SJCRH30 (cell line): ENCODE measurements at places on chromosomes 6 and 20. TPM values are rescaled to one million over a fixed set of nuclear protein-coding genes. Genes with fewer than 3 reads are reported as not detected.

GRCh38 chr6:24494821-24495795 lies at the start of gene ALDH5A1:
ALDH5A1 (plus strand) TSS chr6:24494969; CDS start chr6:24494997, 28 bp downstream.
- H3K4me1 ChIP-seq = no peaks in the 10 kb centered on the region
- no peaks in the 10 kb centered on the region for H3K27me3 ChIP-seq
- peak within 1 kb of the TSS; percentile 17; the same call in 1 of the 2 replicates for H3K27ac ChIP-seq
- no peaks in the 10 kb centered on the region for H3K36me3 ChIP-seq
- peak; percentile 74 for DNase-seq

- H3K4me1 ChIP-seq = no peaks in the 10 kb centered on the region
- no peaks in the 10 kb centered on the region for H3K36me3 ChIP-seq
- H3K27ac ChIP-seq = no peak overlapping the region
- no peak for DNase-seq
- H3K27me3 ChIP-seq = no peaks in the 10 kb centered on the region; the same call in none of the 2 replicates
Observed at GRCh38 chr20:17345321-17345720, 118.5 kb downstream of the PCSK2 start.

DNA sequence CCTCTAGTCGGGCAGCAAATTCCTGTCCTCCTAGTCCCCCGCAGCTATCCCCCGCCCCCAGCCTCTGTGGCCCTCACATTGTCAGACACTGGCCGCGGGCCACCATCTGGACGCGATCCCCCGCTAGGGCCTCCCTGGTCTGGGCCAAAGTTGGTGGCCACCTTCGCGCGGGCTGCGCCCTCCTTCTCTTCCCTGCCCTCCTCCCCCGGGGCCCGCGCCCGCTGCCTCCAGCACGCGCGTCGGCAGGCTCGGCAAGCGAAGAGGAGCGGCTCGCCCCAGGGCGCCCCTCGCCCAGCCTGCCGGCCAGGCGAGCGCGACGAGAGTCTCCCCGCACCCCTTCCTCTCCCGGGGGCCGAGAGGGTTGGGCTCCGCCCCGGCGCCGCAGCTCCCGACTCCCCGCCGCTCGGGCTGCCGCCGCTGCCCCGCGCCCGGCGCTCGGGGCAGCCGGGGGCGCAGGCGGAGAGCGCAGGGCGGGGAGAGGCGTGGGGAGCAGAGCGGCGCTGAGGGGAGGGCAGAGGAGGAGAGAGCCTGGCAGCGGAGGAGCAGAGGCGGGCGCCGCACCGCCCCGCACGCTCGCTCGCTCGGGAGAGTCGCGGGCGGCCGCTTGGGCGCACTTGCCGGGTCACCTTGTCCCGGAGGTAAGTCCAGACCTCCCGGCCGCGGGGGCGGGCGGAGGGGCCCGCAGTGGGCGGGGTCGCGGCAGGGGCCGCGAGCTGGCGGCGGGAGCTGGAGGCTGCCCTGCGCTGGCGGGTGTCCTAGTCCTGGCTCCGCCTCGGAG lies at the start of gene SYNDIG1:
SYNDIG1 (plus strand) TSS at position 514 of the 778 bp plus-strand sequence. CDS start 73,469 bp downstream, outside the sequence.
- H3K36me3 ChIP-seq = no peaks in the 10 kb centered on the region
- no peak for DNase-seq
- H3K4me1 ChIP-seq = no peaks in the 10 kb centered on the region

- no peaks in the 10 kb centered on the region for H3K4me1 ChIP-seq
- H3K36me3 ChIP-seq = no peaks in the 10 kb centered on the region
- no peak for DNase-seq
- H3K27ac ChIP-seq = no peak overlapping the region
- H3K27me3 ChIP-seq = no peaks in the 10 kb centered on the region
- no peak overlapping the region for H3K4me3 ChIP-seq
Observed at GRCh38 chr6:151289399-151290007, 49.7 kb downstream of the AKAP12 start.

DNA sequence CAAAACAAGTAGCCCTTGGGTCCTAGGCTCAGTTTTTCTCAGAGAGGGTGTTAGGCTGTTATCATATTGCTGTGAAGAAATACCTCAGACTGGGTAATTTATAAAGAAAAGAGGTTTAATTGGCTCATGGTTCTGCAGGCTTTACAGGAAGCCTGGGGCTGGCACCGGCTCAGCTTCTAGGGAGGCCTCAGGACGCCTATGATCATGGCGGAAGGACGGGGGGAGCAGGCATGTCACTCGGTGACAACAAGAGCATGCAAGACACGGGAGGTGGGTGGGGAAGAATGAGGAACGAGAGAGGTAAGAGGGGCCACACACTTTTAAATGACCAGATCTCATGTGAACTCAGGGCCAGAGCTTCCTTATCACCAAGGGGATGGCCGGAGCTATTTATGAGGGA lies 26.9 kb downstream of the CDH26 start:
- H3K36me3 ChIP-seq = no peaks in the 10 kb centered on the region
- H3K4me3 ChIP-seq = no peak overlapping the region
- no peak overlapping the region for H3K27ac ChIP-seq
- peaks cover 8% of the 10 kb centered on the region; the same call in 1 of the 2 replicates for H3K27me3 ChIP-seq
- H3K4me1 ChIP-seq = peaks cover 12% of the 10 kb centered on the region

DNA sequence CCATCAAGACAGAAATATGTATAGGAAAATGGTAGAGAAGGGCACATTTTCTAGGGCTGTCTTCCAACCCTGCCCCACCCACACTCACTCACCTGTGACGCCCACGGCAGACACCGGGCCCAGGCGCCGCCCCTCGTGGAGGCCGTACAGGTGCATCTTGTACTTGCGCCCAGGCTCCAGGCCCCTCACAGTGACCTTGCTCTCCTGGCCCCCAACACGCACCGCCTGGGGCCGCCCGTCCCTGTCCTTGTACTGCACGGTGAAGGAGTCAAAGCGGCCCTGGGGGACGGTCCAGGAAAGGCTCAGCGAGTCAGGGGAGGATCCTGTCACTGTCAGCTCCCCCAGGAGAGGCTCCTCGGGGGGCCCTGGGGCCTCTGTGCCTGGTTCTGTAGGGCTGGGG lies 19.8 kb downstream of the CYP21A2 start:
- no peaks in the 10 kb centered on the region for H3K36me3 ChIP-seq
- no peaks in the 10 kb centered on the region for H3K4me1 ChIP-seq

DNA sequence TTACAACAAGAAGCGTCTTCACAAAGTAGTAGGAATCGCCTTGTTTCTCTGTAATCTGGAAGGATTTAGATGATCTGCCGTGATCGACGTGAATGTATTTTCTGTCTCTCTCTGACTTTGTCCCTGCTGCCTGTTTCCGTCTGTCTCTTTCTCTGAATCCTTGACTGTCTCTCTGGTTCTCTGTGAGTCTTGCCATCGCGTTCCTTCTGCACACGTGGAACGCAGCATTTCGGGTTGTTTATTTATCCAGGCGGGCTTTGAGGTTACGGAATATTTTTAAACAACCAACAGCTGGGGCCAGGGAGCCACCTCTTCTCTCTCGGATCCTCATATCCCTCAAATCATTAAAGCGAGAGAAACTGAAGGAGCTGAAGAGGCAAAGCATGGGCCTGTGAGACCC lies 215.9 kb downstream of the ZDHHC14 start:
- no peak overlapping the region; the same call in 1 of the 2 replicates for H3K27ac ChIP-seq
- H3K36me3 ChIP-seq = no peaks in the 10 kb centered on the region
- peak overlapping the region; percentile 18 for H3K4me3 ChIP-seq
- H3K27me3 ChIP-seq = no peaks in the 10 kb centered on the region
- H3K4me1 ChIP-seq = peaks cover 10% of the 10 kb centered on the region; the same call in 1 of the 2 replicates

GRCh38 chr20:8933381-8933807 lies 135.5 kb upstream of the PLCB4 start:
- 0 out of 2 replicates have a peak, but pooled peaks cover 6% of the 10 kb centered on the region for H3K27me3 ChIP-seq
- no peak for DNase-seq
- no peaks in the 10 kb centered on the region for H3K4me1 ChIP-seq
- H3K27ac ChIP-seq = no peak overlapping the region

GRCh38 chr6:56040889-56041301 lies 165.5 kb upstream of the BMP5 start:
- H3K4me3 ChIP-seq = no peak overlapping the region
- no peak overlapping the region; the same call in 1 of the 2 replicates for H3K27ac ChIP-seq
- DNase-seq = no peak
- no peaks in the 10 kb centered on the region for H3K27me3 ChIP-seq
- H3K36me3 ChIP-seq = no peaks in the 10 kb centered on the region
- H3K4me1 ChIP-seq = peaks cover 32% of the 10 kb centered on the region

DNA sequence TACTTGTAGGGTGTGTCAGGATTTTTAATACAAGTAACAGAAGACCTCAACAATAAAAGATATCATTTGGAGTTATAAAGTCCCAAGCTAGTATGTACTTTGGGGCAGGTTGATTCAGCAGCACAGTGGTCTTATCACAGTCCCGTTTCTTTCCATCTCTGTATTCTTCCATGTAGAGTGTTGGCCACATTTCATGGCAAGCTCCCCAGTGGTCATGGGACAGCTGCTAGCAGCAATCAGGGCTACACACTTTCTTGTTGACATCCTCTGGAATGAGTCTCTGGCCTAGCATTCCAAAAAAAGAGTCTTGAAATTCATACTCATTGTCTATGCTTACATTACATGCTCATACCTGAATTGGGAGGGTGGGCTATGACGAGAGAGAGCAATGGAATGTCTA lies 53.2 kb downstream of the SOBP start:
- H3K4me3 ChIP-seq = no peak overlapping the region
- DNase-seq = peak; percentile 50
- H3K4me1 ChIP-seq = peaks cover 13% of the 10 kb centered on the region; the same call in 1 of the 2 replicates
- H3K27ac ChIP-seq = peak overlapping the region; percentile 36

- H3K27me3 ChIP-seq = no peaks in the 10 kb centered on the region
- no peaks in the 10 kb centered on the region for H3K36me3 ChIP-seq
- DNase-seq = no peak
- H3K27ac ChIP-seq = no peak overlapping the region
- no peaks in the 10 kb centered on the region for H3K4me1 ChIP-seq
Observed at GRCh38 chr6:146827216-146827928, 228.6 kb downstream of the ADGB start.

DNA sequence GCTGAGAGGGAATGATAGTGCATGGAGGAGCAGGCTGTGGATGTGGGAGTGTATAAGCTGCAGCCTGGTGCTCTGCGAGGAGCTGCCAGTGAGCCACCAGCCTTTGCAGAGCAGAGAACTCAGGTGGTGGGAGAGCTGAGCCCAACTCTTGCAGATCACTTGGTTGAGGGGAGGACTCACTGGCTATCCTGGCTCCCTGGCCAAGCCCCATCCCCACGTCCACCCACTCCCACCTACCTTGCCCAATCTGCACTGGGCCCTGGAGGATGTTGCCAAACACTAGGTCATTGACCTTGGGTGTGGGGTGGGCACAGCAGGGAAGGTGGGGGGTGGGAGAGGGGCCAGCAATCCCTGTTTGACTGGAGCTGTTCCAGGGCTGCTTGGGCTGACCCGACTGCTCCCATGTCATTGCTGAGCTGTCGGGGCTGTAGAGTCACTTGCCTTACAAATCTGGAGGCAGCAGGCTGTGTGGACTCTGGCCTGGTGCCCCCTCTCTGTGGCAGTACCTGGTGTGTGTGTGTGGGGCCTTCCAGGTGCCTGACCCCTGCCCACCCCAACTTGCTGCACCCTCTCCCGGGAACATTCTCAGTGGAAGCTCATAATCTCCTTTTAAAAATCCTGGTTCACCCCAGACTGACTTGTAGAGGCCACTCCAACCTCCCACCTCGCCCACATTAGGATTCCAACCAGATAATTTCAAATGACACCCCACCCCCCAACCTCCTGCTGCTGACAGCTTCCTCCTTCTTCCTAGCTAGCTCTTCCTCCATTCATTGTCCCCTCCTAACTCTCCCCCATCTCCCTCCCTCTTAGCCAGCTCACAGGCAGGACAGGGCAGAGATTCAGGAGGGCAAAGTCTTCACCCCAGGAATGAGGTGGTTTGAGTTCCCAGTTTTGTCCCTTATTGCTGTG lies 162.3 kb downstream of the MRPL14 start:
- H3K27ac ChIP-seq = no peak overlapping the region
- no peaks in the 10 kb centered on the region; the same call in 1 of the 2 replicates for H3K27me3 ChIP-seq
- H3K36me3 ChIP-seq = no peaks in the 10 kb centered on the region
- no peak for DNase-seq

- H3K27me3 ChIP-seq = no peaks in the 10 kb centered on the region
- DNase-seq = no peak
- H3K36me3 ChIP-seq = no peaks in the 10 kb centered on the region
- H3K4me1 ChIP-seq = no peaks in the 10 kb centered on the region
- no peak overlapping the region for H3K27ac ChIP-seq
- no peak overlapping the region for H3K4me3 ChIP-seq
Observed at GRCh38 chr6:97656236-97656635, 373.2 kb upstream of the MMS22L start.

DNA sequence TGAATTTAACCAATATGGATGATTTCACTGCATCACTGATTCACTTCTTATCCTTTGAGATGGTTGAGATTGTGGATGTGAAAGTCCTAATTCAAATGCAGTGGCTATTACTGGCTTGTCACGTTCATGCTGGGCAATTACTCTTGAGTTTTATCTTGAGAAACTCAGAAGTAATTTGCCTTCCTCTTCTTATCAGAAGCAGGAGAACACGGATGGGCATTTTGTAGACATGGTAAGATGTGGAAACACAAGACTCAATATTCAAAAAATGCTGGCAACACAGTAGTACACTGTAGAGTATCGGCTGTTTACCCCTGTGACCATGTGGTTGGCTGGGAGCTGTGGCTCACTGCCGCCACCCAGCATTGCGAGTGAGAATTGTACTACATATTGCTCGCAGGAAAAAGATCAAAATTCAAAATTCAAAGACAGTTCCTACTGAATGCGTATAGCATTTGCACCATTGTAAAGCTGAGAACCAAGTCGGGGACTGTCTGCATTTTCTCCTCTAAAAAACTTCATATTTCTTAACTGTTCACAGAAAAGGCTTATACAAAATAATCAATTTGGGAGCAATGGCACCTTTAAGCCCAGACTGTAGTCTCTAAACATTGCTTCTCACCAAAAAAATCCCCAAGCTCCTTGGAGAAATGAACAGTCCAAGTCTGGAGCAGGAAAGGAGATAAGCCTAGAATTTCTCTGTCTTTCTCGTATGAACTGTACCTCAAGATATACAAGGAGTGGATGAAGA lies 61.9 kb upstream of the ELOVL5 start:
- no peak overlapping the region for H3K27ac ChIP-seq
- H3K4me1 ChIP-seq = no peaks in the 10 kb centered on the region
- H3K36me3 ChIP-seq = no peaks in the 10 kb centered on the region
- peak; percentile 50 for DNase-seq
- H3K4me3 ChIP-seq = no peak overlapping the region
- H3K27me3 ChIP-seq = no peaks in the 10 kb centered on the region

DNA sequence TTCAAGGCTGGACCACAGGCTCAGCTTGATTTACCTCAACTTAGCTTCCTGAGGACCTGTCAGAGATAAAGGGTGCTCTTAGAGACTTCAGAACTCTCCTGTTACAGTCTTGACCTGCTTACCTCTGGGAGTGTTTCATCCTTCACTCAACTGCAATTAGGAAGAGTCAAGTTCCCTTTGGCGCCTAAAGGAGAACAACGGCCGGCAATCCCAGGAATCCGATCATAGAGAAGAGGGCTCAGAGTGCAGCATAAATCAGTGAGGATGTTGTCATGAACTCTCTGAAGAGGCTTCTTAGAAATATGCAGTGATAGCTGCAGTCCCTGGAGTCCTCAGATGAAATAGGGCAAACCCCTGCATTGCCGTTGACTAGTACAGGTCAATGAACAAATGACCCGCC lies 36.4 kb downstream of the LYRM2 start:
- H3K4me1 ChIP-seq = no peaks in the 10 kb centered on the region
- no peaks in the 10 kb centered on the region for H3K27me3 ChIP-seq
- H3K36me3 ChIP-seq = no peaks in the 10 kb centered on the region

GRCh38 chr20:38152175-38152620 lies 12.9 kb downstream of the TGM2 start:
- peak; percentile 88 for DNase-seq
- peak overlapping the region; percentile 53 for H3K27ac ChIP-seq
- peak overlapping the region; percentile 31 for H3K4me3 ChIP-seq
- H3K27me3 ChIP-seq = no peaks in the 10 kb centered on the region

- H3K27me3 ChIP-seq = no peaks in the 10 kb centered on the region
- no peaks in the 10 kb centered on the region for H3K36me3 ChIP-seq
- H3K4me1 ChIP-seq = no peaks in the 10 kb centered on the region
- no peak for DNase-seq
Observed at GRCh38 chr6:21559238-21559637, 34.3 kb upstream of the SOX4 start.

The NHSL1 gene
- total RNA-seq = 4.1 and 5.3 TPM in 2 replicates

The ZNF334 gene
- 0.32 and 0.35 TPM in 2 replicates for total RNA-seq

The CALHM4 gene
- not detected in 2 replicates for total RNA-seq

The STX11 gene
- total RNA-seq = 16.1 and 16.6 TPM in 2 replicates

The ZSCAN23 gene
- 1.1 and 2.3 TPM in 2 replicates for total RNA-seq

The TRIM10 gene
- total RNA-seq = not detected in 2 replicates

The MATN4 gene
- 0.18 TPM in 1 of 2 replicates, not detected in the other for total RNA-seq
